ENCODE measurements at places on chromosomes 12 and 14.

DNA sequence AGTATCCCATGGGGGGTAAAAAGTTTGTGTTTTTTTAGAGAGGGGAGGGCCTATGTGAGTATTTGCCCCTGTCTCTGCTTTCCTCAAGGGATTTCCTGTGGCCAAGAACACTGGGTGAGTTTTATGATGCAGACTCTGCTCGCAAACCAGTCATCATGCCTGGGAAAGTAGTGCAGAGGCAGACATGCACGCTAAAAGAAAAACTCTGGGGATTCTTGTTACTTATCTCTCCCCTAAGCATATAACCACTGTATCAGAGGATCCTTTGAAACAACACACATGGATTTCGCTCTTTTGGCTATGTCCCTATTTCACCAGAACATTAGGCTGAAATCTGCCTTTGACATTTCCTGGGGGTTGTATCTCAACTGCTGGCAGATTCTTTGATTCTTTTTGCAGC is 1845.8 kb upstream of the SEL1L start:
- no peak for DNase-seq

GRCh38 chr12:42761086-42761485 is 171.5 kb upstream of the PRICKLE1 start:
- DNase-seq: no peak

GRCh38 chr14:74261288-74261687 is 22.0 kb downstream of the VSX2 start:
- no peak for DNase-seq

DNA sequence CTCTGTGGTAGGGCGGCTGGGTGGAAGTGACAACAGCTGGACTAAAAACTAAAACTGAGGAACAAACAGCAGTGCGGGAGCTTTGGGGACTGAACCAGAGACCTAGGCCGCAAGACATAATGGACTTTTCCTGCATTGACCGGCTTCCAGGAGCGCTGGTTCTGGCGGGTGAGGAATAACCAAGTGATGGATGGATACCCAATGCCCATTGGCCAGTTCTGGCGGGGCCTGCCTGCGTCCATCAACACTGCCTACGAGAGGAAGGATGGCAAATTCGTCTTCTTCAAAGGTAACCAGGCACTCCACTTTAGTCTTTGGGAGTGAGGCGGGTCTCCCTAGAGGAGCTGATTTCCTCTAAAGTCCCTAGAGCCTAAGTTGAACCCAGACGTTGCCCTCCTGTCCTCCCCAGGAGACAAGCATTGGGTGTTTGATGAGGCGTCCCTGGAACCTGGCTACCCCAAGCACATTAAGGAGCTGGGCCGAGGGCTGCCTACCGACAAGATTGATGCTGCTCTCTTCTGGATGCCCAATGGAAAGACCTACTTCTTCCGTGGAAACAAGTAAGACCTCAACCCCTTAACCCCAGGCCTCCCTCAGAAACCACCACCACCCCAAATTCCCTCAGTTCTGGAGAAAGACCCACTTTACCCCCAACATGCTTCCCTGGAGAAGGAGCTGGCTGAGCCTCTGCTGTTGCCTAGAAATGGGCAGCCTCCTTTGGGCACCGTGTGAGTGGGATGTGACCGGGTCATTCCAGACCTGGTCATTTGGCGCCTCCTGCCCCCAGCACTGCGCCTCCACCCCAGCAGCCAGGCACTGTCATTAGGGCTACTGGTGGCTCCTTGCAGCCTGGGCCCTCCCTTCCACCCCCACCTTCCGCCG is 8.1 kb downstream of the MMP14 start:
- no peak for DNase-seq

GRCh38 chr12:104939089-104939488 is 19.0 kb downstream of the SLC41A2 start:
- DNase-seq: no peak

DNA sequence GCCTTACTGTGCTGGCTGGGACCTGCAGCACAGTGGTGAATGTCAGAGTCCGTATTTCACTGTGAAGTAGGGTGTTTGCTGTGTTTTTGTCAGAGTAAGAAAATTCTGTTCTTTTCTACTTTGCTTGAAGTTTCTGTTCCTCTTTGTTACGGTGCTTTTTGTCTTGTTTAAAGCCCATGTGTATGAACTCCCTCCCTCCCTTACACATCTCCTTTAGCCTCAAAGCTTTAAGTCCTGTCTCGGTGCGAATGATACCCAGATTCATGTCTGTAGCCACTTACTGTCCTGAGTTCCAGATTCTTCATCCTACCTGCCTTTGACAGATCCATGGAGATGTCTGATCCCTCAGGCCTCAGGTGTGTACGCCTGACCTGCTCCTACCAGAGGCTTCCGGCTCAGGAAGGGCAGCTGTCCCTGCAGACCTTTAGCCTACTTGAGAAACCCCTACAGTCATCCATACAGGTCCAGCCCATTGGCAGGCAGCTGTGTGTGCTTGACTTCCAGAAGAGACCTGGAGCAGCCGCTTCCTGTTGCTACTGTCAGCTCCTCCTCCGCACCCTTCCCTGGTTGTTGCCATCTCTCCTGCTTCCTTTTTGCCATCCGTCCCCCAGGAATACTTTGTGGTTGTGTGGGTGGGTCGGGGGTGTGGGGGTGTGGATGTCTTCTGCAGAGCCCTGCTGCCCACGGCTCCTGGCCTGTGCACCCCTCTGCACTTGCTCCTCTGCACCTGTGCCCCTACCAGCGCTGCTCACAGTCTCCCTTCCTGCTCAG is 72.9 kb downstream of the DDX51 start:
- DNase-seq: no peak

- no peak for DNase-seq
Measured at GRCh38 chr12:57072661-57073060, 5.9 kb downstream of the NEMP1 start.

- no peak for DNase-seq
Measured at GRCh38 chr14:100012478-100013327, 52.5 kb upstream of the EVL start.

- DNase-seq: peak; percentile 75
Measured at GRCh38 chr14:68978172-68978911, 760 bp downstream of the ACTN1 start.

- DNase-seq: no peak
Measured at GRCh38 chr12:6228535-6229223, 28.5 kb downstream of the CD9 start.

DNA sequence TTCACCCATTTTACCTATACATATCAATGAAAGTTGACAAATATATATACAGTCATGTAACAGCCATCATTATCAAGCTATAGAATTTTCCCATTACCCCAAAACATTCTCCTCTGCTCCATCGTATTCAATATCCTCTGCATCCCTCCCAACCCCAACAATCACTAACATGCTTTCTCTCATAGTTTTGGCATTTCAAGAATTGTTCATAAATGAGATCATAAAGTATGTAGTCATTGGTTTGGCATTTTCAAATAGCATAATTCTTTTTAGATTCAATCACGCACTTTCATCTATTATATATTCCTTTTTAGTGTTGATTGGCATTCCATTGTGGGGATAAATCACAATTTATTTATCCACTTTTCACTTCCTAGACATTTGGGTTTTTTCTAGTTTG is 866.0 kb upstream of the TMEM132C start:
- no peak for DNase-seq

DNA sequence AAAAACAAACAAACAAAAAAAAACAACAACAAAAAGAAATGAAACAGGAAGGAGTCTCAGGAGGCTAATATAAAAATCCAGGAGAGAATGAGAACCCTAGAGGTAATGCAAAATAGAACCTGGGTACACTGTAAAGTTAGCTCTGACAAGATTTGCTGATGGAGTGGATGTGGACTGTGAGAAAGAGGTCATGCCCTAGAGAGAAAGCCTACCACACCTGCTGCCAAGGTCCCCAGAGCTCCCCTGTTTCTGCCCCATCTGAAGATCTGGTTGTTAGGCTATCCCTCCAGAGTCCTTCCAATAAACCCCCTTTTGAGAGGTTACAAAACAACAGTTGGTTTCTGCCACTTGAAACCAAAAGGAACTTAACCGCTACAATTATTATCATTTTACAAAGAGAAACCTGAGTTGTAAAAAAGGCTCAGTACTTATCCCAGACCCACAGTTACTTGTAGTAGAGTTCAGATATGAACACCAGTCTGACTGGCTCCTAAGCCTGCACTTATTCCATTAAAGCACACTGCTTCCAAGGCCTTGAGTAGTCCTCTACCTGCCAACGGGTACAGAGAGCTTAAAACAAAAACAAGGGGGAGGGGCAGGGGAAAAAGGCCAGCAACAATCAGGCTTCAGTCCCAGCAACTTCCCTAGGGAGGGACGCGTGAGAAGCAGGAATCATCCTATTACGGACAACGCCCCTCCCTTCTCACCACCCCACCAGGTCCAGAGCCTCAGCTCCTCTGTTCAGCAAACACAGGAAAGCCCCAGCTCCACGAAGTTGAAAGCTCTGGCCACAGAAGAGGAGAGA is 27.7 kb downstream of the PPP1R13B start:
- peak; percentile 91 for DNase-seq

GRCh38 chr12:84636801-84637290 is 275.8 kb downstream of the SLC6A15 start:
- DNase-seq: no peak

- no peak for DNase-seq
Measured at GRCh38 chr12:42426746-42427145, 100.8 kb downstream of the PPHLN1 start.

GRCh38 chr14:39071096-39071495 is 31.9 kb downstream of the SEC23A start:
- no peak for DNase-seq

- peak; percentile 99 for DNase-seq
Measured at GRCh38 chr12:2890388-2891239, at the start of gene TULP3. TSS of gene TULP3 (plus strand) at chr12:2890891. CDS start at chr12:2890948, 57 bp downstream.

GRCh38 chr12:57135527-57136326 is 7.4 kb downstream of the LRP1 start:
- DNase-seq: no peak

All from thyroid gland (tissue), 4 donors.